ENCODE measurements at places on chromosomes 3 and 15. TPM values are rescaled to one million over a fixed set of nuclear protein-coding genes. Genes with fewer than 3 reads are reported as not detected.

The ITIH1 gene
- total RNA-seq: 1.3 TPM

The SLC6A1 gene
- total RNA-seq: 1.7 TPM

DNA sequence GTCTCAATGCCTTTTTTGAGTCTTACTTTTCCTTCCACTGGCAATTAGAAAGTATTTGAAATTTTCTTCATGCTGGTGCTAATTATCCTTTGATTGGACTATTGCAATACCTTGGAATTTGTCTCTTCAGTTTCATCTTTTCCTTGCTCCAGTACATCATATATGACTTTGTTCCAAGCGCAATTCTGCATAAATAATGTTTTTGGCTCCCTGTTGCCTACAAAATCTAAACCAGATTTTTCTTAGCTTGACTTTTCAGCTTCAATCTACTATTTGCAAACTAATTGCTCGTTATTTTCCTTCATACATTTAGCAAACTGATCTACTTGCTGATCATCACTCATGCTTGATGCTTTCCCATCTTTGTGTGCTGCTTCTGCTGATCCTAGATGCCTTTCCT lies 230.8 kb upstream of the GPR149 start:
- DNase-seq: peak; percentile 82

GRCh38 chr3:9072667-9073009 lies 109.4 kb upstream of the RAD18 start:
- DNase-seq: no peak

GRCh38 chr15:34437687-34438086 lies at the start of gene GOLGA8A:
TSS of gene GOLGA8A (minus strand) at chr15:34437808. CDS start at chr15:34389691, 48,117 bp downstream.
- DNase-seq: peak; percentile 45

- DNase-seq: no peak
Measured at GRCh38 chr3:13053420-13053819, 19.8 kb downstream of the IQSEC1 start.

The VPS13C gene
- 81.8 TPM for total RNA-seq

DNA sequence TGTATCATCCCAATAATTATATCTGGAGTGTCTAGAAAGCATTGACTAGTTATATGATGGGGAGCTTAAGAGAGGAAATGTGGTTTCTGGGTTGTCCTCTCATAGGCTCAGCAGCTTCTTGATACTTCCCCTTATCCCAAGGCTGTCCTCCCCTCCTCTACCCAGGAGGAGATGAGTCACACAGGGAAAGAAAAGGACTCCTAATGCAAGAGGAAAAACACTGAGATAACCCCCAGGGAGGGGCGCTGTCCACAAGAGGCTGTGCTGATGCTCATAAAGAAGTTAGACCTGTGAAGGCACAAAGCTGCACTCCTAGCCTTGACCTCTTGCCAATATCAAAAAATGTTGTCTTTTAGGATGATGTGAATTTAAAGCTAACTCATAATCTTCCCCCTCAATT lies 28.8 kb upstream of the GYG1 start:
- no peak for DNase-seq

The C3orf85 gene
- total RNA-seq: not detected

DNA sequence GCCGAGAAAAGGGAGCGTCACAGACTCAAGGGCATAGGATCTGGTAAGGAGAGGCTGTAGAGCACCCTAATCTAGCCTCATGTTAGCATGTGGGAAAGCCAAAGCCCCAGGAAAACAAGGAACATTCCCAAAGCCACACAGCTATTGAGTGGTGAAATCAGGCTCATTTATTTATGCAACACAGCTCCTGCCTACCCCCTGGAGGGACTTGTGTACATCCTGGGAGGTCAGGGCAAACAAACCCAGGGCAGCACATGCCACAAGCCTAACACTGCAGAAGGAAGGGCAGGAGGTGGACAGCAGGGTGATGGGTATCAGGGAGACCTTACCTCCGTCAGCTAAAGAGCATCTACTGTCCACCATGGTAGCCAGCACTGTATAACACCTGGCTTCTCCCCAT lies 283.5 kb downstream of the RPLP1 start:
- DNase-seq: no peak

The HRH1 gene
- 10.1 TPM for total RNA-seq

DNA sequence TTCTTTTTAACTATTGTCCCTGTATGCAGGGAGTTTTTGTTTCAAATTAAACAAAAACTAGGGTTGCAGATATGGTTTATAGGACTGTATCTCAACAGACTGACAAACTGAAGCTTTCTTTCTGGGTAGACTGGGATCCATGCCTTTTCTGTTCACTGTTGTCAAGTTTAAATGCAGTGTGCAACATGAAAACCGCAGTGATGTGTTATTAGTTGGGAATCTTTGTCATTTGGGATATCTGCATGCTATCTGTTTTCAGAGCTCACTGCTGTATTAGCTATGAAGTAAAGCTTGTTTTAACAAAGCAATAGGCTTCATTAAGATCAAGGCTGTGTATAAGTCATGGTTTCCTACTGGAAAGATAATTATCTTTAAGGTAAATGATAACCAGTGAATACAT lies 21.4 kb upstream of the MCF2L2 start:
- DNase-seq: no peak

DNA sequence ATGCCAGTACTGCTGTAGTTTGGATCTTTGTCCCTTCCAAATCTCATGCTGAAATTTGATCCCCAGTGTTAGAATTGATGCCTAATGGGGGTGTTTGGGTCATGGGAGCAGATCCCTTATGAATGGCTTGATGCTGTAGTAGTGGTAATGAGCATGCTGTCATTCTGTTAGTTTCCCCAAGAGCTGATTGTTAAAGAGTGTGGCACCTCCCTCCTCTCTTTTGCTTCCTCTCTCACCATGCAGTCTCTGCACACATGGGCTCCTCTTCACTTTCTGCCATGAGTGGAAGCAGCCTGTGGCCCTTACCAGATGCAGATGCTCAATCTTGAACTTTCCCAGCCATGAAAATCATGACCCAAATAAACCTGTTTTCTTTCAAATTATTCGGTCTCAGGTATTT lies 141.3 kb upstream of the DPPA4 start:
- DNase-seq: no peak

The GOLGA6A gene
- total RNA-seq: 0.89 TPM

Data from skin of body (tissue), 3 donors.